Upper lobe of right lung (tissue), 1 donor: ENCODE measurements at places on chromosomes 7 and 10. TPM values are rescaled to one million over a fixed set of nuclear protein-coding genes. Genes with fewer than 3 reads are reported as not detected.

FFAR4 gene
- 4.9 TPM for total RNA-seq

OR6B1 gene
- not detected for total RNA-seq

MCM10 gene
- total RNA-seq, result 0.78 TPM

TOMM7 gene
- 361 TPM for total RNA-seq

PAXIP1 gene
- 11.8 TPM for total RNA-seq

OR2A12 gene
- total RNA-seq, result not detected

CACNB2 gene
- 4.2 TPM for total RNA-seq

SFXN3 gene
- 49.2 TPM for total RNA-seq

SLC18A2 gene
- 5.2 TPM for total RNA-seq

ARF5 gene
- total RNA-seq, result 92.9 TPM

DNA sequence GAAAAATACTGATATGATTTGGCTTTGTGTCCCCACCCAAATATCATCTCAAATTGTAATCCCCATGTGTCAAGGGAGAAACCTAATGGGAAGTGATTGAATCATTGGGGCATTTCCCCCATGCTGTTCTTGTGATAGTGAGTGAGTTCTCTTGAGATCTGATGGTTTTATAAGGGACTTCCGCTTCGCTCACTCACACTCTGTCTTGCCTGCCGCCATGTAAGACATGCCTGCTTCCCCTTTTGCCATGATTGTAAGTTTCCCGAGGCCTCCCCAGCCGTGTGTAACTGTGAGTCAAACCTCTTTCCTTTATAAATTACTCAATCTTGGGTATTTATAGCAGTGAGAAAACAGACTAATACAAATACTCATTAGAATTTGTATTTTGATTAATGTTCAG, 5.1 kb upstream of the MRPS17 start:
- H3K36me3 ChIP-seq, result no peaks in the 10 kb centered on the region
- H3K27ac ChIP-seq, result no peak overlapping the region
- H3K4me1 ChIP-seq, result no peaks in the 10 kb centered on the region
- no peak for DNase-seq
- no peak overlapping the region for H3K4me3 ChIP-seq
- H3K27me3 ChIP-seq, result no peaks in the 10 kb centered on the region

- no peaks in the 10 kb centered on the region for H3K36me3 ChIP-seq
- DNase-seq, result no peak
- no peak overlapping the region for H3K27ac ChIP-seq
- no peaks in the 10 kb centered on the region for H3K4me1 ChIP-seq
These were observed 20.5 kb downstream of the SPAG6 start for GRCh38 chr10:22365644-22366434.

DNA sequence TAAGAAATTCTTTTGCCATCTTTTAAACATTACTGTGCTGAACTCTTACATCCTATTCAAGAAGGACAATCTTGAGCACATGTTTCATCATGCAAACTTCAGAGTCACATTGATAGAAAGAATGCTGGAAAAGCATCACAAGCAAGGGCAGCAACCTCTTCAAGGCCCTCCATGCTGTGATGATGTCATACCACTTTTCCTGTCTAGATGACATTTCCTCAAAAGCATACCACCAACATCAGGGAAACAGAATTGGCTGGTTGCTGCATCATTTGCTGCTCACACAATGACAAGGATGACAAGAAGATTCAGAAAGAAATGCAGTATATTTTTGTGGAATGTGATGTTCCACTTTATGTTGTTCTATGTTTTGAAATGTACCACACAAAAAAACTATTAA, 37.6 kb downstream of the CYP2C8 start:
- H3K4me3 ChIP-seq, result no peak overlapping the region
- DNase-seq, result no peak
- no peaks in the 10 kb centered on the region for H3K27me3 ChIP-seq
- no peaks in the 10 kb centered on the region for H3K36me3 ChIP-seq
- H3K27ac ChIP-seq, result no peak overlapping the region

DNA sequence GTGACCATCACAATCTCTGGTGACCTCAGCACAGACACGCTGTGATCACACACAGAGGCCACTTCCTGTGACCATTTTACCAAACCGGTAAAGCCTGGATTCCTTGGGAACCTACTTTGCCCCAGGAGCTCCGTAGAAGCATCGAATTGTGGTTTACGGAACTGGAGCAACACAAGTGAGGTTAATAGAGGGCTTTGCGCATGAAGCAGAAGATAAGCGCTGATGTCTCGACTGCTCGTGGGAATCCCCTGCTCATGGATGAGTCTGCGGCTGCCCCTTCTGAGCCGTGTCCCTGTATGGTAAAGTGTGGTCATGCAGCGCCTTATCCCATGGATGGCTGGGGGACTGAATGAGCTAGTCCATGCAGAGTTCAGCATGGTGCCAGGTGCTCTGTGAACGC, 53.6 kb downstream of the VIPR2 start:
- no peaks in the 10 kb centered on the region for H3K27me3 ChIP-seq
- H3K4me3 ChIP-seq, result no peak overlapping the region
- DNase-seq, result no peak
- no peaks in the 10 kb centered on the region for H3K4me1 ChIP-seq
- H3K27ac ChIP-seq, result no peak overlapping the region
- H3K36me3 ChIP-seq, result no peaks in the 10 kb centered on the region

GRCh38 chr7:157097569-157097968, 41.2 kb upstream of the UBE3C start:
- H3K4me1 ChIP-seq, result no peaks in the 10 kb centered on the region
- no peaks in the 10 kb centered on the region for H3K27me3 ChIP-seq
- H3K4me3 ChIP-seq, result no peak overlapping the region
- no peaks in the 10 kb centered on the region for H3K36me3 ChIP-seq
- no peak for DNase-seq

DNA sequence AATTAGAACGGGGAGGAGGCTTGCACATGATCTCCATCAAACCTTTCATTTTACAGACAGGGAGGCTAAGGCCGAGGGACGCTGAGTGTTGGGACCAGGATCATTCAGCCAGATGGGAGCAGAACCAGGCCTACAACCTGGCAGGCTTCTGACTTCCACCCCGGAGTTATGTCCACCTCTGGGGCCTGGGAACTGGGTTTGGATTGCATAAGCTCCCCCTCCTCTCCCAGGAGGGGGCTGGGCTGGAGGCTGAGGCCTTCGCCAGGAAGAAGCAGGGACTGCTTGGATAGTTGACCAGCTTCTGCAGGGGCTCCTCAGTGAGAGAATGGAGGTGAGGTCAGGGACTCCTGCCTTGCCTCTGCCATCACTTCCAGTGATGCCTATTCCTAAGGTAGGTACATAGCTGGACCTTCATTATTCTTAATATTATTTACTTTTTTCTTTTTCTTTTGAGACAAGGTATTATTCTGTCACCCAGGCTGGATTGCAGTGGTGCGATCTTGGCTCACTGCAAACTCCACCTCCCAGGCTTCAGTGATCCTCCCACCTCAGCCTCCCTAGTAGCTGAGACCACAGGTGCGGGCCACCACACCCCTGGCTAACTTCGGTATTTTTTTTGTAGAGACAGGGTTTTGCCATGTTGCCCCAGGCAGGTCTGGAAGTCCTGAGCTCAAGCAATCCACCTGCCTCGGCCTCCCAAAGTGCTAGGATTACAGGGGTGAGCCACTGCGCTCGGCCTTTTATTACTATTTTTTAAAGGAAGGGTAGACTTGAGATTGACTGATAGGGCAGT, 1.3 kb downstream of the SNX10 start:
- DNase-seq, result no peak
- H3K36me3 ChIP-seq, result no peaks in the 10 kb centered on the region
- peaks cover 7% of the 10 kb centered on the region for H3K4me1 ChIP-seq
- H3K27me3 ChIP-seq, result no peaks in the 10 kb centered on the region
- peak overlapping the region; percentile 55 for H3K27ac ChIP-seq

DNA sequence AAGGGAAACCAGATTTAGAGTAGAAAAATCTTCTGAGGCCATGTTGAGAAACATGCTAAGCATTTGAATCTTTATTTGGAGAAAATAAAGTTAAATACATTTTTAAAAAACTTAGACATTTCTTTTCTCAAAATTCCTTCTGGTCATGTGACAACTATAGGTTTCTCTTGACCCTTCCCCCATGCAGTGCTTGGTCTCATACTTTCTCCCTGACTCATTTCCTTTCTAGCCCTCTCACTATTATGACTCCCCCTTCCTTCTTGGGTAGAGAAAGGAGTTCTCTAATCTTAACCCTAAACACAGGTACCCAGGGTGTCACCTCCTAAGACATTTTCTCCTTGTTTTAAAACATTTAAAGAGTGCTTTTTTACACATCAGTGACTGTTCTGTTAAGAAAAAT, 179.5 kb upstream of the TMEM106B start:
- H3K36me3 ChIP-seq, result no peaks in the 10 kb centered on the region
- no peak for DNase-seq
- H3K4me3 ChIP-seq, result no peak overlapping the region
- H3K4me1 ChIP-seq, result no peaks in the 10 kb centered on the region
- no peak overlapping the region for H3K27ac ChIP-seq

- H3K27ac ChIP-seq, result peak overlapping the region; percentile 9
- H3K27me3 ChIP-seq, result no peaks in the 10 kb centered on the region
- peak; percentile 91 for DNase-seq
- H3K36me3 ChIP-seq, result no peaks in the 10 kb centered on the region
- H3K4me3 ChIP-seq, result no peak overlapping the region
These were observed 5.0 kb upstream of the TACR2 start for GRCh38 chr10:69421611-69422308.

DNA sequence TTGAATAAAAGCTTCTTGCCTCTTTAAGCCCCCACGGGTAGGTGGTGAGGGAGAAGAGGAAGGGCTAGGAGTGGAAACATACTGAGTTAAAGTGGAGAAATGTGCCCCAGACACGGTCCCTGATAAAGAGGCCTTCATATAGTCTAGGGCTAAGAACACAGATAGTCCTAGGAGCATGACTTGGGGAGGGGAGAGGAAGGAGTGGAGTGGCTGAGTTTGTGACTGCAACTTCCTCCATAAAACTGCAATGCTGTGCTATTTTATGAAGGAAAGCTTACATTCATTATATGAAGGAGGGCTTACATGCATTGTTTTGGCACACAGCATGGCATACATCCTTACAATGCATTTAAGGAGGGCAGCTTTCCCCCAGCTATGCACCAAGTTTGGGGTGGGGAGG, 1129.4 kb upstream of the LRRTM3 start:
- no peak overlapping the region for H3K4me3 ChIP-seq
- H3K27me3 ChIP-seq, result no peaks in the 10 kb centered on the region
- no peak overlapping the region for H3K27ac ChIP-seq
- H3K36me3 ChIP-seq, result no peaks in the 10 kb centered on the region

GRCh38 chr10:35821339-35821911, 179.3 kb upstream of the FZD8 start:
- H3K27me3 ChIP-seq, result no peaks in the 10 kb centered on the region
- no peak for DNase-seq
- H3K4me1 ChIP-seq, result peaks cover 4% of the 10 kb centered on the region
- no peak overlapping the region for H3K4me3 ChIP-seq

DNA sequence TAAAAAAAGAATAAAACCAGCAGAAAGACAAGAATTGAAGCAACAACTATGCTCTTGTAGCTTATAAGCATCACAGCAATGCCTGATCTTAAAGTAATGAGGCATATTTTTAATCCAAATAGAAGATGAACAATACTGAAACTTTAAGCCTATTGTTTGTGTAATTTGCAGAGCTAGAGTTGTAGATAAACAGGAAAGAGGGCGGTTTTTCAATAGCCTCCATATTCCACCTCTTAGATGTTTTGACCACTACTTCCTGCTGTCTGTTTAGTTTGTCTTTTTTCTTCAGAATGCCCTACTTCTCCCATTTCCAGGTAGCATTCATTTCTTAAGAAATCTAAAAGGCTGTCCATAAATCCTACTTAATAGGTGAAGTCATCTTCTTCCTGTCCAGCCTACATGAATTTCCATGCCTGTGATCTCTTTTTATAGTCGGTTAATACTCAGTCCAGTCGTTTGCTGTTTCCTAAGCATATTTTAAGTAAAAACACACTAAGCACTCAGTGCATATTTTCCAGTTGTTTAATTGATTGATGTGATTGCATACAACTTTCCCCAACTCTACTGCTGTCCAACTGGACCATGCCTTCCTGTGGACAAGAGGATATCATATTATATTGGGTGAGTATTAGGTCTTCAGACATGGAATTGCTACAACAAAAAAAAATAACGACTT, 308.1 kb downstream of the TFEC start:
- H3K4me3 ChIP-seq, result no peak overlapping the region
- no peaks in the 10 kb centered on the region for H3K4me1 ChIP-seq
- no peaks in the 10 kb centered on the region for H3K36me3 ChIP-seq
- no peaks in the 10 kb centered on the region for H3K27me3 ChIP-seq
- no peak for DNase-seq

DNA sequence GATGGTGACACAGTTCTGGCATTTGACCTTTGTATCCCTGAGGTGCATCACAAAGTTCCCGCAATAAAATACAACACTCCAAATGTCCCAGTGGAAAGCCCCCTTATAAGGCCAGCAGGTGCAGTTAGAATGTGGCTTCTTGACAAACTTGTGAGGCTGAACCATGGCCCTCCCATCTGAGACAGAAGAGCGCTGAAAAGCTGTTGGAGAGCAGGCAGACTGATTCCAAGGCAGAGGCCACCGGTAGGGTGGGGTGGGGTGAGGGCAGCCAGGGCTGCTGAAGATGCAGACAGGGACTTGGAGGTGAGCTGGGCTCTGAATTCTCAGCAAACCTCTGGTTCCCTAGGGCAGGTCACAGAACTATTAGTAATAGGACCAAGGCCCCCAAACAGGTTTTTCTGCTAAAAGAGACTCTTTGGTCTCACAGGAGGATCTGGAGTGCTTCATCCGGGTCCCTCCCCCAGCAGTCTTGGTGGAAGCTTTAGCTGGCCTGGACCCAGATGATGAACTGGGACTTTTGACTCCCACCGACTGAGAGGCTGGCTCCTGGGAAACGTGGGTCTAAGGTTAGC, 15.6 kb upstream of the CHST3 start:
- DNase-seq, result no peak
- no peak overlapping the region for H3K27ac ChIP-seq
- no peaks in the 10 kb centered on the region for H3K36me3 ChIP-seq
- no peaks in the 10 kb centered on the region for H3K27me3 ChIP-seq
- no peaks in the 10 kb centered on the region for H3K4me1 ChIP-seq
- H3K4me3 ChIP-seq, result no peak overlapping the region

DNA sequence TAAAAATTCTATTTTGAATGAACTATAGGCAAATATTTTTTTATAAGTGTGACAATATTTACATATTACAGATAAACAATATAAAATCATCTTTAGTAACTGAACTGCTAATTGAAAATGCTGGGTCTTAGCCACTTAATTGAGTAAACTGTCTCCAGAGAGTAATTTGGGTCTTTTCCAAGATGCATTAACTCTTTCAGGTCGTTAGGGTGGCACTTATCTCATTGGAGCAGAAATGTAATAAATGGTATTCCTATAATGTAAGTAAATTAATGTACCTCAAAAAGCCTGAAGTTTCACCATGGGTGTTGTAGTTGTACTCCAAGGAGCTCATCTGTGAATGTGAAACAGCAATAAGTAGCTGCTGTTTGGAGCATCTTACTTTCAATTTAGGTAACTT, 208.5 kb downstream of the EXOC4 start:
- H3K4me3 ChIP-seq, result no peak overlapping the region
- H3K27ac ChIP-seq, result no peak overlapping the region
- H3K36me3 ChIP-seq, result no peaks in the 10 kb centered on the region
- no peaks in the 10 kb centered on the region for H3K27me3 ChIP-seq
- H3K4me1 ChIP-seq, result no peaks in the 10 kb centered on the region
